ENCODE measurements at places on chromosomes 2 and 18.

DNA sequence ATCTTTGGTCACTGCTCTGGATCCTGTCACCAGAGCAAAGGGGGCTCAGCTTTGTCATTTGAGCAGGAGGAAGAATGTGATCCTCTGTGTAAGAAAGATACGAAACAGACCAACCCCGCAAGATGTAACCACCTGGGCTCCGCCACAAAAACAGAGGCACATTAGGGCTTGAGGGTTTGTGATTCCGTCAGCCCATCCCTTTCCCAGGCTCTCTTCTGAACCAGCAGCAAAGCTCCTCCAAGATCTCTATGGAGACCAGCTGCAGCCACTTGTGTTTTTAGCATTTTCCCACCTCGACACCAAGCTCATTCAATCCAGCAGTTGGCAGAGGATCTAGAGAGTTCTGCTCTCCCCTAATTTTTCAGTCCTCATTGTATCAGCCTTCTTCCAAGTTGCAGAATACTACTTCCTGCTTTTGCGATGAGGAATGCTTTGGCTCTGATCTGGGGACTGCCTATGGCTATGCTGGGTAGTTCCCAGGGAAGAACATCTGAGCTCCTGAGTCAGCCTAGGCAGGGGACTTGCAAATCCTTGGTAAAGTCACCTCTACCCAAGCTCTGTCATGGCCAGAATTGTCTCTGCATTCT is 139.6 kb upstream of the RAB12 start:
- DNase-seq: no peak

- no peak for DNase-seq
Observed at GRCh38 chr2:206863196-206863595, 76.1 kb upstream of the CPO start.

GRCh38 chr2:142100970-142101369 is 29.8 kb downstream of the LRP1B start:
- DNase-seq: no peak

DNA sequence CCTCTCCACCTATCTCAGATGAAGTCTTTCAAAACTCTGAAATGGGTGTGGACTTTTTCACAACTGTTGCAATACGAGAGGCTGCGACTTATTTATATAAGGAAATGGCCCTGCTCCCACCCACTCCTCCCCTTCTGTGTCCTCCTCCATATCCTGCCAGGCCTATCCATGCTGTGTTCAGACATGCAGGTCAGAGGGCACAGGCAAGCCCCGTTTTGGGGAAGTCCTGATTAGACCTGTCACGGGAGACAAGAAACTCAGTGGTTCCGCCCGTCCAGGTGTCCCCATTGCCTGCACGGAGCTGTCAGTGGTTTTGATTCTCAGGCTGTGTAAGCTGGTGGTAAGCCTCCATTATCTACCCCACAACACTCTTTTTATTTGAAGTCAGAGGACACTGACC is 99.6 kb upstream of the MGAT5 start:
- no peak for DNase-seq

DNA sequence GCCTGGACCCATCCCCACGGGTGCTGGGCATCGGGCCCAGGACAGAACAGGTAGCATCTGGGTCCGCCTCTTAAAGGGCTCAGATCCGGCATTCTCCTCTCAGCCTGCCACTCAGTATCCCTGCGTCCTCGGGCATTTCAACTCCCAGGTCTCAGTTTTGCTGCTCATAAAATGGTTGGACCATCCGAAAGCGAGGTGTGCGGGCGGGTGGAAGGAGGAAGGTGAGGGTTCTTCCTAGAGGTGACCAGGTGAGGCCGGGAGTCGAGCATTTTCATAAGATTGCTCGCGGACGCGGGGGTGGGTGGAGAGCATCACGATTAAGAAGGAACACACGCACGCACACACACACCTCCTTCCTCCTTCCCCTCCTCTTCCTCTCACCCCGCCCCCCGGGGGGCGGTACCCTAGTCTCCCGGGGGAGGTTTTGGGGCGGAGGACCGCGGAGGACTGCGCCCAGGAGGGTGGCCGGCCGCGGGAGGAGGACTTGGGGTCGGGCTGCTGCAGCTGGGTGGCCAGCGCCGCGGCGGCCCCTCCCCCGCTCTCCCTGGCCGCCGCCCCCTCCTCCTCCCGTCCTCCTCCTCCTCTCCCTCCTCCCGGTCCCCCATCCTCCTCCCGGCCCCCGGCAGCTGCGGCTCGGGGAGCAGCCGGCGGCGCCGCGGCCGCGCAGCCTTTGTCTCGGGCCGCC is 97.9 kb upstream of the GPR45 start:
- DNase-seq: peak; percentile 8

DNA sequence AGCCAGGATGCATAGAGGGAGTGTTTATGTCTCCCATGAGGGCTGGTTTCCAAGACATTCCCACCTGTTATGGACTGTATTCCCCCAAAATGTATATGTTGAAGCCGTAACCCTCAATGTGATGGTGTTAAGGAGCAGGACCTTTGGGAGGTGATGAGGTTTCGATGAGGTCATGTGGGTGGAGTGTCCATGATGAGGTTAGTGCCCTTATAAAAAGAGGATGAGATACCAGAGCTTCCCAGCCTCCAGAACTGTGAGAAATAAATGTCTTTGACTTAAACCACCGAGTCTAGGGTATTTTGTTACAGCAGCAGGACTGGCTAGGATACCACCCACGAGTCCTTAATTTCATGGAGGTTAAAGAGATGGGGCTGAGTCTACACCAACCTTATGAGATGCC is 22.6 kb upstream of the EPAS1 start:
- no peak for DNase-seq

DNA sequence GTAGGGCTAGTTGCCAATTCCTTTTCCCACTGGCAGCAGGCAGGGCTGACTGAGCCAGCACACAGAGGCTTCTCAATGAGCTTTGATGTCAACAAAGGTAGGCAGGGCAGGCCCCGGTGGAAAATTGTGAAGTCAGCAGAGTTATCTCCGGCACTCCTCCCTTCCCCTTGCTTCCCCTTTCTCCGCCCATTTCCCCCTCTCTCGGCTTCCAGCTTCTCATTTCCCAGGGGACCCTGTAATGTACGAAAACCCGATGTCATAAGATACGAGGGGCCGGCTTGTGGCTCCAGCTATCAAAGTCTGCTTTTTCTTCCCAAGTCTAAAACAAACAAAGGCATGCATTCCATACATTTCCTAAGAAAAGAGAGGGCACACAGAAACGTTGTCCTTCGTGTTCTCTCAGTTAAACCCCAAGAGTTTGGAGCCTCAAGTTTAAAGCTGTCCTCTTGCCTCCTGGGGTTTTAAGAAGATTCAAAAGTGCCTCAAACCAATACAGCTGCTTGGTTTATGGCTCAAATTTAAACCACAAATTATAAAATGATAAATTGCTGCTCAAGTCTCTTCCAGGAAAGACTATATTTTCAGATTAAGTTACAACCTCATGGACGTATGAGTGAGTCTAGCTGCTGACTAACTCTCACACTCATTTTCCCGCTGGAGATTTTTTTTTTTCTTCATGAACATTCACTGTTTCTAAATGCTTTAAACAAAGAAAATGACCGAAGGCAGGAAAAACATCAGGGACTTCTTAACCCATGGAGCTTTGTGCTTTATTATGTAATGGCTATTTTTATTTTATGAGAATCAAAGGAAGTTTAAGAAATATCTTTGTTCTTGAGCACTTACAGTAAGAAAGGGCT is 27.2 kb upstream of the EML4 start:
- DNase-seq: peak; percentile 6

- no peak for DNase-seq
Observed at GRCh38 chr18:64678048-64678447, 529.2 kb upstream of the LINC00305 start.

GRCh38 chr2:64288321-64289193 is 144.3 kb upstream of the PELI1 start:
- no peak for DNase-seq

GRCh38 chr2:221423210-221423804 is 148.8 kb downstream of the EPHA4 start:
- DNase-seq: no peak

DNA sequence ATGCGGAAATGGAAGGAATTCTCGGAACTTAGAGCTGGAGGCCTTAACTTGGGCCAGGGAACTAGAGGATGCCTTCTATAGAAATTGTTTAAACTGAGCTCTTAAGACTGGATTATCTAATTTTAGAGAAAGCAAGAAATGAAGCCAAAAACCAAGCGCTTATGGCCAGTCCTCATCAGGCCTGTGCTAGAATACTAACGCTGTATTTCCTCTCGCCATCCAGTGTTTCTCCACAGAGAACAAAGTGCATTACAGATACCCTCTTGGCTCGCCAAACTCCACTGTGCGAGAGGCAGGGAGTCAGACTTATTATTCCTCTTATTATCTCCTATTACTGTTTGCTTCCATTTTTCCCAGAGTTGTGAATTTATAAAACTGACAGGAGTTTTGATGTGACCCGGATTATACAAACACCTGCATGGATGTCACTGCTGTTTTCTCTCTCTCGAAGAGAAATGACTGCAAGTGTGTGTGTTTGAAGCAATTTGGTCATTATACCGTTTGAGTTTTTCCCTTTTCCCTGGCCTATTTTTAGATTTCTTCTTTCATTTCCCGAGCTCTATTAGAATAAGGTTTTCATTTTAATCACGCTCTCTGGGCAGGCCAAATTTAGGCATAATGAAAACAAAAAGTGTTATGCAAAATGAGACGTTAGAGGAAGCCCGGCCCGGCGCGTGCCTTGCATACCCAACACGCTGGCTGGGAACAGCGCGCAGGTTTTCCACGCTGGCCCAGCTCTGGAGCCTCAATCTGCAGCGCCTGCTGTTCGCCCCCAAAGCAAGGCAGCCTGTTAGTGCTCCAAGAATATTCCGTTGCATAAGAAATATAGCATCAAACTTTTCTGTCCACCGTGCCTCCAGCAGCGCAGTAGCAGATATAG is 103.3 kb downstream of the ALK start:
- DNase-seq: no peak

GRCh38 chr2:75170889-75171288 is 28.4 kb downstream of the TACR1 start:
- no peak for DNase-seq

- DNase-seq: no peak
Observed at GRCh38 chr2:203580844-203581243, 45.7 kb upstream of the RAPH1 start.

DNA sequence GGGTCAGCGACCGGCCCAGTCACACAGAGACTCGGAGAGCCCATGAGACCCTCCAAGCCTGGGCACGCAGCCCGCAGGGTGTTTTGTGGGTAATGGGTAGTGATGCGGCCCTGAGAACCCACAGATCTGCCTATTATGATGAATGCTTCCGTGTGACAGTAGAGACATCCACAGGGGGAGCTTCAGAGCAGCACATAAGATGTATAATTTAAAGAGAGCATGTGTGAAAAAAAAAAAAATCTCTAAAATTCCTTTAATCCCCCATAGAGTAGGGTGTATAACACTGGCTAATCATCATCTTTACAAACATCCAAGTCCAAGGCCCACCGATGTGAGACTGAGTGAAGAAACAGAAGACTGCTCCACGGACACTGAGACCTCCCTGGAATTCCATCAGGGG is 34.6 kb downstream of the BIN1 start:
- DNase-seq: no peak

DNA sequence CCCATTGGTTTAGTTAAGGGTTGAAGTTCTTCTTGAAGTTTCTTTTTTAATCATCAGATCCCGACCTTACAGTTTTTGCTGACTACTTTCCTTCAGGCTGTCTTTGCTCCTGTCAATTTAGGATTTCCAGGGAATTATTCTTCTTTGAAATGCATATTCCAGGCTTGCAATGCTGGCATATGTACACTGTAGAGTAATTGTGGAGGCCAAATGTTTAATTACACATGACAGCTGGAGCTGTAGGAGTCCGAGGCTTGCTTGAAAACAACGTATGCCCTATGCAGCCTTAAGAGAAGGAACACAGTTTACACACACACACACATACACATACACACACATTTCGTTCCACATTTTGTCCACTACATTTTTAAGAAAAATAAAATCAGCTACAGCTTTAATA is 602.3 kb downstream of the TMEM182 start:
- DNase-seq: no peak

GRCh38 chr18:27030421-27030820 is 154.7 kb downstream of the CHST9 start:
- no peak for DNase-seq

DNA sequence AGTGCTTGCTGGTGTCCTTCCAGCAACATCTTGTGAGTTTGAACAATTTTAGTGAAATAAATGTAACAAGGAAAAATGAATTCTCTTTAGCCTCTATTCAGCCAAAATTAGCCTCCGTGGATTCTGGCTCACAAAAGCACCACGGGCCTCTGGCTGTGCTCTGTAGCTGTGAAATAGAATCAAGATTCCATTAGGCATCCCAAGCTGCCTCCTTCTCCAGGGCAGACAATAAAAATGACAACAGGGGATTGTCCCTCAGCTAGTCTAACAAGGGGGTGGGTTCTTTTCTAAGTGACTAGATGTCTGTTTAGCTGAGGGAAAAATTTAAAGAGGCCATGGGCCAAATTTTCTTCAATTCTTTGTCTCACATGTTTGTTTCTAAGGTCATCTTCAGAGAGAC is 254.7 kb upstream of the FIGN start:
- DNase-seq: no peak

Measured in NCI-H1092 (cell line).